ENCODE measurements at places on chromosomes 12 and 14.

DNA sequence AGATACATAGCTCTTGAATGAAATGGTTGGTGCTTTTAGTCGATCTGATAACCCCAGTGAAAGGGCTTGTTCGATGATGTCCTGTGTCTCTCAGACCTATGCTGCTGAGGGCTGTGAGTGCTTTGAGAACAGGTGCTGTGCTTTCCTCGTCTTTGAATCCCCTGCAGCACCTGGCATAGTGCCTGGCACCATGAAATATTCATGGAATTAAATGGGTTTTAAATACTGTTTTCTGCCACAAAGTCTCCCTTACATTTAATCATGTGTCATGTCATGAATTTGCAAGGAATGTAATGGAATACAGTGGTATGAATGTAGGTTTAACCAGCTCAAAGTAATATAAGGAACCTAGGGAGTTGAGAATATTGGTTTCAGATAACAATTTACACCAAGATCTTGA, 220.5 kb upstream of the PRICKLE1 start:
- DNase-seq: no peak

DNA sequence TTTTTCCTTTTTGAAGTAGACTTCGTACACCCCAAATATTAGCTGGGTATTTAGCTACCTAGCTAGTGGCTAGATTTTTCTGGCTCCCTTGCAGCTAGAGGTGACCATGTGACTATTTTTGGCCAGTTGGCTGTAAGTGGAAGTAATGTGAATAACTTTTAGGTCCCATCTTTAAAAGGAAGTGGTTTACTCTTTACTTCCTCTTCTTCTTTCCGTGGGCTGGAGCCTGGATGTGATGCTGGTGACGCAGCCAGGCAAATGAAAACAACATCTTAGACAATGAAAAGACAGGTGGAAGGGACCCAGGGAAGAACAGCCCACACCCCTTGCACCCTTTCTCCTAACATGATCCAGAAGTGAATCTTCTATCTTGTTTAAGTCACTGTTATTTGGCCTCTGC, 245.5 kb downstream of the ATP23 start:
- no peak for DNase-seq

DNA sequence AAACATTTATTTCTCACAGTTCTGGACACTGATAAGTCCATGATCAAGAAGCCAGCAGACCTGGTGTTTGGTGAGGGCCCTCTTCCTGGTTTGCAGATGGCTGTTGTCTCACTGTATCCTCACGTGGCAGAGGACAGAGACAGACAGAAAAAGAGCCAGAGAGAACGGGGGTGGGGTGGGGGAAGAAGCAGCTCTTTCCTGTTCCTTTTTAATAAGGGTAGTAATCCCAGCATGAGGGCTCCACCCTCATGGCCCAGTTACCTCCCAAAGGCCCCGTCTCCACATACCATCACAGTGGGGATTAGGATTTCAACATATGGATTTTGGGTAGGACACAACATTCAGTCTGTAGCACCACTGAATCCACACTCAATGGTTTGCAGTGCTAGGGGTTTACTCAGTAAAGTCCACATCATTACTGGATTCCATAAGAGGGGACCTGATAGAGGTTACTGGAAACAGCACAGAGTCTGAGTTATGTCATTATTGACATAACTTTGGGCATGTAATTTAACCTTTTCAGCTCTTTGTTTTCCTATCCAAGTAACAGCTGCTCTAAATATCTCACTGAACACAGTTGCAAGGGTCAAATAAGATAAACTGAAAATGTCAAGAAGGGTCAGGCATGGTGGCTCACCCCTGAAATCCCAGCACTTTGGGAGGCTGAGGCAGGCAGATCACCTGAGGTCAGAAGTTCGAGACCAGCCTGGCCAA, 53.2 kb downstream of the RPAP3 start:
- no peak for DNase-seq

DNA sequence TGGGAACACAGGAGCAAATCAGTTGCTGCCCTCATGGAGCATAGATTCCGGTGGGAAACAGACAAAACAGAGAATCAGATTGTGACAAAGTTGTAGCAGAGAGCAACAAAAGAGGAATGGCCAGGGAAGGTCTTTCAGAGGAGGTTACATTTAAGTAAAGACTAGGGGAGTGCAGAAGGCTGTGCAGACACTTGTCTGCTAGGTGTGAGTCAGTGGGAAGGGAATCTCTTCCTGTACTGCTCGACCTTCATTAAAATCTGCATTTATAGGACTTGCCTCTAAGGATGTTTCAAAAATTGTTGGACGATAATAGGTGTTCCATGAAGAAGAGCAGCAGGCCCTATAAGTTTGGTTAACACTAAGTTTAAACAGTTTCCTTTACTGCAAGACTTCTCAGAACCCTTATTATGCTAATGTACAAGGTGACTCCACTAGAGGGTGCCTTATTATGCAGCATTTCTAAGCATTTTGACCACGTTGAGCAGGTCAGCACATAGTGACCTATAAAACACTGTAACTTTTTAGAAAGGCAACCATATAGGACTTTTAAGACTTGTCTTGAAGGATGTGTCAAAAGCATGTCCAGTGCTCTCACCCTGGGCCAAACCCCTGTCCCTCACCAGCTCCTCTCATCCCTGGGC, 91.8 kb upstream of the RIC8B start:
- DNase-seq: no peak

- DNase-seq: no peak
Measured at GRCh38 chr12:58395056-58395455, 453.7 kb downstream of the ATP23 start.

DNA sequence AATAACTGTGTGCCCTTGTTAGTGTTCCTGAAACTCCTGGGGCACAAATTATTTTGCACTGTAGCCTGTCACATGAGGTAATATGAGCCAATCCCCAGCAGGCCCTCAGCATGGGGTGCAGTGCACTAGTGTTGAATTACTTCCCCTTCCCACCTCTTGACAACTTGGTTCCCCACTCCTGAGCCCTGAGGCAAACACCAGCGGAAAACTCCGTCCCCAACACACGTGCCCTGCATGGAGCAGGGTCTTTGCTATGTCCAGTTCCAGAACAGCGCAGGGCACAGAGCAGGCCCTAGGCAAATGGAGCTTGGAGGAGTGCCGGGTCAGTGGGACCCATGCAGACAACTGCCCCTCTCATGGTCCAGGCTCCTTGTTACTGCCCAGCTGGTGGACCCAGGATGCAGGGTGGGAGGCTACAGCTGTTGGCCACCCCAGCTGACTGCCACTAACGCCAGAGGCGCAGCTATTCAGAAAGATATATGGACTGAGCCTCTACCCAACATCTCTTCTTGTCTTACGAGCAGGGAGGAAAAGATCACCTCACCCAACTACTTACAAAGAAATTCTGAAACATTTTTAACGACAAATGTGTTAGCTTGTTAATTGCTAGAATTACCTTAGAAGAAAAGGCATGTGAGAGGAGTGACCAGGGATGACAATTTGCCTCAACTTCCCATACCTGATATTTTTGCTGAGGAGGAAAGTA, 71.6 kb downstream of the NT5DC3 start:
- no peak for DNase-seq

DNA sequence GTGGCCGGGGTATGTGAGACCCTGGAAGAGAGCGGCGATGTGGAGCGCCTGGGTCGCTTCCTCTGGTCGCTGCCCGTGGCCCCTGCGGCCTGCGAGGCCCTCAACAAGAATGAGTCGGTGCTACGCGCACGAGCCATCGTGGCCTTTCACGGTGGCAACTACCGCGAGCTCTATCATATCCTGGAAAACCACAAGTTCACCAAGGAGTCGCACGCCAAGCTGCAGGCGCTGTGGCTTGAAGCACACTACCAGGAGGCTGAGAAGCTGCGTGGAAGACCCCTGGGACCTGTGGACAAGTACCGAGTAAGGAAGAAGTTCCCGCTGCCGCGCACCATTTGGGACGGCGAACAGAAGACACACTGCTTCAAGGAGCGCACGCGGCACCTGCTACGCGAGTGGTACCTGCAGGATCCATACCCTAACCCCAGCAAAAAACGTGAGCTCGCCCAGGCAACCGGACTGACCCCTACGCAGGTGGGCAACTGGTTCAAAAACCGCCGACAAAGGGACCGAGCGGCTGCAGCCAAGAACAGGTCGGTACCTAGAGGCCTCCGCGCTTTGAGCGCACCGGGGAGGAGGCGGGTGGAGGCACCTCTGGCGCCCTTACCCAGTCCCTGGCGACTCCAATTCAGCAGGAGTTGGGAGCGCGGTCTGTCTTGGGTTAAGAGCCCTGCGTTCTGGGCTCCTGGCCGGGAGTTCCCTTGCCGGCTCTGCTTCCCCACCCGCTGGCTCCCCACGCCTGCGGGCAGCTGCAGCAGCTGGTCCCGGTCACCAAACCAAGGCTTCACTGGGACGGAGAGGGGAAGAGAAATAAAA, 700 bp downstream of the SIX6 start:
- DNase-seq: peak; percentile 60

- peak; percentile 77 for DNase-seq
Measured at GRCh38 chr12:51391283-51392123, at the start of gene GALNT6. Gene GALNT6, minus strand, starts transcription at chr12:51391406. Its CDS starts 11,625 bp downstream, at chr12:51379781.

GRCh38 chr14:93430315-93431035, at the start of gene UNC79:
Gene UNC79, plus strand, starts transcription at chr14:93430939. Its CDS starts 91 bp downstream, at chr14:93431030.
- DNase-seq: peak; percentile 42

DNA sequence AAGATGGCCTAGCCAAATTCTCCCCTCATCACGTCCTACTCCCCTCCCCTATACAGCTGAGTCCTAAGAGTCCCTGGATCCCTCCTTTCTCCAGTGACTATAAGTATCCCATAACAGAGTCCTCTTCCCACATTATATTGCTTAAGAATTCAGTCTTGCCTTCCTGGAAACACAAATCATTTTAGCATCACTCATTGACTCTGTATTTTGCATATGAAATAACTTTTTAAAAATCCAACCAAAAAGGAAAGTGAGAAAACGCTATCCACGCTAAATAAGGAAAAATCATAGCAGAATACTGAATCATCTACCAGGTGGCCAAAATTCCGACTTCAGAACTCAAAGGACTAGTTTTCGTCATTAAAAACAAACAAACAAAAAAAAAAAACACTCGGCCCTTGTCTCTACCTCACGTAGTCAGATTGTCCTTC, 130.2 kb downstream of the GCH1 start:
- no peak for DNase-seq

DNA sequence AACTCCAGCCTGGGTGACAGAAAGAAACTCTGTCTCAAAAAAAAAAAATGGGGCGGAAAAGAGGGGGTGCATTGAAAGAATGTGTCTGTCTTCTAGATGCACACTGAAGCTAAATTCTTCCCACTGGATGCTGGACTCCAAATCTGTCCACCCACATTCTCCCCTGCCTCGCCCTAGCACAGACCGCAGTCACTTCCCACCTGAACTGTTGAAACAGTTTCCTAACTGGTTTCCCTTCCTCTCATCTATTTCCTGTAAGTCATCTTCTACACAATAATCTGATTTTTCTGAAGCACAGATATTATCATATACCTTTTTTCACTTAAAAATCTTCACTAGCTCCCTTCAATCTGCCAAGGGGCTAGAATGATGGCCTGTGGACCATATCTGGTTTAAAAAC, 1.5 kb upstream of the HCAR1 start:
- no peak for DNase-seq

DNA sequence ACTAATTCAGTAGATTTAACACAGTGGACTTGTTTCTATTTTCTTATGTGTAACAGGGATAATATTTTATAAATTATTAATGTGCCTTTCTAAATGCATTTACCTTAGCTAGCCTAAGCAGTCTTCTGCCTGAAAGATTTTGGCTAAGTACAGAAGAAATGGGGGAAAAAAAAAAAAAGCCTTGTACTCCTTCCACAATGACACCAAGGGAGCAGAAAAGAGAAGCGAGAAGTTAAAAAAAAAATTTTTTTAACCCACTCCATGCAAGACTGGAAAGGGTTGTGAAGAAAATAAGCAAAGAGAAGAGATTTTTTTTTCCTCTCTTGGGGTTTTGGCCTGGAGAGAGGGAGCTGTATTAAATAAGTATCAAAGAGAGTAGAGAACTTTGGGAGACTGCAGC, 28.7 kb downstream of the NELL2 start:
- DNase-seq: no peak

DNA sequence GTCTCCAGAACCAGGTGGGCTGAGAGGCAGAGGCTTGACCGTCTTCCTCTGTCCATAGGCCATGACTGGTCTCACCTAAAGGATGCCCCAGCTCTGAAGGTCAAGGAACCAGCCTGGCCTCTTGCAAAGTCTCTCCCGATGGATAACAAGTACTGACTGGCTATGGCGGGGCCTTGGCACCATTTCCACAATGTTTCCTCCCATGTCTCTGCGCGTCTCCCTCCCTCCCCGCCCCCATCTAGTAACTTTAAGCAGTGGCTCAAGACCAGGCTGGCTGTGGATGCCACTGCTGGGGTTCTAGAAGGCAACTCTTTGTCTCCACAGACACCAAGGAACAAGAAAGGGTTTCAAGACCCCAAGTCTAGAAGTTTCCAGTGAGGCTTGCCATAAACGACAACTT, 275.5 kb downstream of the DPF3 start:
- DNase-seq: no peak

GRCh38 chr14:79334272-79334671, 877.0 kb downstream of the DIO2 start:
- DNase-seq: no peak

GRCh38 chr12:104951759-104952509, 6.2 kb downstream of the SLC41A2 start:
- no peak for DNase-seq

GRCh38 chr12:84913129-84913515, 523 bp upstream of the SLC6A15 start:
- DNase-seq: no peak

- no peak for DNase-seq
Measured at GRCh38 chr14:73369428-73369827, 88.9 kb downstream of the NUMB start.

GRCh38 chr14:97299661-97300060, 502.5 kb downstream of the VRK1 start:
- no peak for DNase-seq

DNA sequence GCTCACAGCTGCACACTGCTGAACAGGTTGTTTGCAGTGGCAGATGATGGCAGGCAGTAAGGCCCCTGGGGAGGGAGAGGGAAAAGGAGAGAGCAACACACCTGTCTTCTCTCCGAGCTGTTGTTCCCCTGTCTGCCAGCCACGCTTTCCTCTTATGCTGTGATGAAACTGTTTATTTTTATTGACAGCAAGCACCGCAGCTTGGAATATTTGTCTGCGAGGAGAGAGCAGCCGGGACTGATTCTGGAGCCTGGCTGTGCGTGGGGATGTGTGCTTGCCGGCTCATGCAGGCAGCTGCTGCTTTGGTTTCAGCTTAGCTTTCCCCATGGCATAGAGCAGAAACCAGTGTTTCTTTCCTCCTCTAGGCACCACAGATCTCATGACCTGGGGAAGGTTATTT, 58.7 kb upstream of the KCNA5 start:
- DNase-seq: no peak

GRCh38 chr12:104742551-104743201, 215.4 kb downstream of the SLC41A2 start:
- DNase-seq: peak; percentile 45

DNA sequence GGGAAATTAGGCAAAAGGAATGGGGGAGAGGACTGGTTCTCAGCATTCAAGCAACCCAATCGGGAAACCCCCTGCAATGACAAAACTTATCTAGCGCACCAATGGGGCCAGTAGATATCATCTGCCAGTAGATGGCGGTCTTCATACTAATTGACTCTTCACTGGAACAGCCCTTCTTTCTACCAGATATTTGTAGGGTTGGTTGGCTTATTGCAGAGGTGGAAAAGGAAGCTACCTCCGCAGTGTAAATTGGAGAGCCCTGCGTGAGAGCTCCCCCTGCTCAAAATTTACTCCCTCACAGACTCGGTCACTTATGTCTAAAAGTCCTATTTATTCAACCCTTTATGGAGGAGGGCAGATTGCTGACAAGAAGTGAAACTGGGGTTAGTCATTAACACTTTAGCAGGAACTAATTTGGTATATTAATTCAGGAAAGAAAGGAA, 166.1 kb upstream of the CCND2 start:
- no peak for DNase-seq

All from right kidney (tissue), 9 donors.